ENCODE measurements at places on chromosomes 2 and 18.

- DNase-seq: peak; percentile 66
These were observed 383.9 kb downstream of the ARHGAP15 start for GRCh38 chr2:143513081-143513480.

- DNase-seq: peak; percentile 15
These were observed 190.2 kb downstream of the SETBP1 start for GRCh38 chr18:44870631-44871502.

GRCh38 chr2:189751080-189751658, 11.4 kb downstream of the OSGEPL1 start:
- DNase-seq: peak; percentile 48

- no peak for DNase-seq
These were observed 27.8 kb downstream of the CHN1 start for GRCh38 chr2:174977364-174977763.

DNA sequence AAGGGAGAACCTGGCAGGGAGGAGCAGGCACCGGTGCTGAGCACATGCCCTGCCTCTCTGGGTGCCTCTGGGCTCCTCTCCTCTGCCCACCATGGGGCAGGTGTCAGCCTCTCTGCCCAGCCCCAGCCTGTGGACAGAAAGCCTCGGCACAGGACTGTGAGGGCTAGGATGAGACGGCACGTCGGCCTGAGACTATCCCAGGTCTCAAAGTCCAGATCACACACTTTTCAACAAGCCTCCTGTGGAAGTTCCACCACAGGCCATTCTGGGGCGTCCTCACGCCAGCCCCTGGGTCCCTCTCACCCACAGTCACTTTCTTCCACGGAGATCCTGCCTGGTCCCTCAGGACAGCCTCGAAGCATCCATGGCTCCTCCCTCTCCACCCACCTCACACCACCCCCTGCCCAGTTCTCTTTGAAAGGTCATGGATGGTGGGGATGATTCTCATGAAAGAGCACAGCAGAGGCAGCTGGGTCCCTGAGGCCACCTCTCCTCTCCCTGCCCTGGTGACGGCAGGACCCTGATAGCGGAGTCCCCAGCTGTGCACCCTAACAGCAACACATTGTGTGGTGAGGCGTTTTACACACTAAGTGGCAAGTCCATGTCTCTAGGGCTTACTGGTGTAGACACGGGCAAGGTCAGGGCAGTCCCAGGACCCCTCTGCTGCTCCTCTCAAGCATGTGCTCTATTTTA, 569.4 kb upstream of the SALL3 start:
- no peak for DNase-seq

DNA sequence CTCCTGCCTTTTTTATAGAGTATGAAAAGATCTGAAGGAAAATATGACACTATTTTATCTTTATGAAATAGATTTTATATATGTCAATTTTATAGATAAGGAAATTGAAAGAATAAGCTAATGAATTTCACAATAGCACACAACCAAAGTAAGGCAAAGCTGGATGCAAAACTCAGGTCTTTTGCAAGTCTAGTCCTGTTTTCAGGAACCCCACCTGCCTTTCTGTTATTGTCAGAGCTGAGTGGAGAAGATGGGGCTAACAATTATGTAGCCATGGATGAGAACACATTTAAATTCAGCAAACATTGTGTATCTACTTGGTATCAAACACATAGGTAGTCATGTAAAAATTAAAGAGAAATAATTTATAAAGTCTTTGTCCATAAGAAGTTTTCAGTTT, 161.5 kb upstream of the ZEB2 start:
- DNase-seq: no peak

Measured in EL (cell line).